Spleen (tissue), 13 donors: ENCODE measurements at places on chromosomes 6 and 20. TPM values are rescaled to one million over a fixed set of nuclear protein-coding genes. Genes with fewer than 3 reads are reported as not detected.

The DDX43 gene
- 0.54 TPM for total RNA-seq

DNA sequence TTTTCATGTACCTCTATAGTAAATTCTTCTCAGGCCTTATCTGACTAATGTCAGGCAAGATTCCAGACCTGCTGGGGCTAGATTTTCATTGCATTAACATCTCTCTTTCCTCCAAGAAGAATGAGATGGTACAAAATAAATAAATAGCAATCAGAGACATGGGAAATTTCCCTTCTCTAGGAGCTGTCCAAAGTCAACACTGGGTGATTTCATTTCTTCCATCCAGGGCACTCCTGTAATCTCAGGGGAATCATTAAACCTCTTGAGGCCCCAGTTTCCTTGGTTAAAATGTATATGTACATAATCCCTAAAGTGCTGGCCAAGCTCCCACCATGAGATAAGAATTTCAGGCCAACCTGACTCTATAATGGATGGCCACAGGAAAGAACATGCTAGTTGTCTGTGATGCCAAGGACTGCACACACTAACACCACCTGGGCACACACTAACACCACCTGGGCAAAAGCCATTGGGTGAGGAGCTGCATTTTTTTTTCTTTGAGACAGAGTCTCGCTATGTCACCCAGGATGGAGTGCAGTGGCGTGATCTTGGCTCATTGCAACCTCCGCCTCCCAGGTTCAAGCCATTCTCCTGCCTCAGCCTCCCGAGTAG is 912 bp downstream of the IL17F start:
- DNase-seq, result no peak

The RBM38 gene
- 60.3 TPM for total RNA-seq

The RIPPLY2 gene
- not detected for total RNA-seq

The PRDM1 gene
- 45.4 TPM for total RNA-seq

DNA sequence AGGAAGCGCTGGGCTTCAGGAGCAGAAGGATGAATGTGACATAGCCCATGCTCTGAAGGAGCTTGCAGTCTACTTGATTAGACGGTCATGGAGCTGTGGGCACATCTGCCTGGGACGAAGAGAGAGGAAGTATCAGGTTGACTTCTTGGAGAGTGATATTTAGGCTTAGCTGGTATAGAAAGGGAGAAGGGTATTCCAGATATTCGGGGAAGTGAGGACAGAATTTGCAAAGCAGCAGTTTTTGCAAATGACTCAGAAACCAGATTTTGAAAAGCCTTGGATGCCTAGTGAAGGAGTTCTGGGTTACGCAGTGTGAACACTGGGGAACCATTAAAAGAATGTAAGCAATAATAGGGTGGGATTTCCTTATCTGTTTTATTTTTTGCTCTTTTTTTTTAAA is 60.7 kb downstream of the EYA4 start:
- no peak for DNase-seq

DNA sequence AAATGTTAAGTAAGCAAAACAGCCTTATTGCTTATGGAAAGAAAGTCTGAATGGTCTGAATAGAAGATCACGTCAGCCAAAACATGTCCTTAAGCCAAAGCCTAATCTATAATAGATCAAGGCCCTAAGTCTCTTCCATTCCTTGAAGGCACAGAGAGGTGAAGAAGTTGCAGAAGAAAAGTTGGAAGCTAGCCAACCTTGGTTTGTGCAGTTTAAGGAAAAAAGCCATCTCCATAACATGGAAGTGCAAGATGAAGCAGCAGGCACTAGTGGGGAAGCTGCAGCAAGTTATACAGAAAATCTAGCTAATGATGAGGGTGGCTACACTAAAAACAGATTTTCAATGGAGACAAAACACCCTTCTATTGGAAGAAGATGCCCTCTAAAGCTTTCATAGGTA is 29.1 kb downstream of the LRRN4 start:
- DNase-seq, result no peak

DNA sequence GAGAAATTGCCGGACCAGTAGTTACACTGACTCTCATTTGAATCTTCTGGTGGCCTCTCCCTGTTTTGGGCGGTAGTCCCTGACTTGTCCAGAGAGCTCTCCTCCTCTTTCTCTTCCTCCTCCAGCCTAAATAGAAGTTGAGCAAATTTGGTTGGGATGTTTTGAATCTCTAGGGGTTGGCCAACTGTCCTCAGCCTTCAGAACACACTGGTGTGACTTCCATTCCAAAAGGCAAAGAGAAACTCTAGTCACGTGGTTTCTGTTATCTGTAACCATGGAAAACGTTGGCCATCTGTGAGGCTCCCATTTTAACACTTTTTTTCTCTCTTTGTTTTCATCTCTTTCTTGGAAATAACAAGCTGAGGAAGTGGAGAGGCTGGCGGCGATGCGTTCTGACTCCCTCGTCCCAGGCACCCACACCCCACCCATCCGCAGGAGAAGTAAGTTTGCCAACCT is 275.3 kb downstream of the TBC1D7 start:
- no peak for DNase-seq

GRCh38 chr6:7939864-7940228 is 29.3 kb upstream of the TXNDC5 start:
- no peak for DNase-seq

DNA sequence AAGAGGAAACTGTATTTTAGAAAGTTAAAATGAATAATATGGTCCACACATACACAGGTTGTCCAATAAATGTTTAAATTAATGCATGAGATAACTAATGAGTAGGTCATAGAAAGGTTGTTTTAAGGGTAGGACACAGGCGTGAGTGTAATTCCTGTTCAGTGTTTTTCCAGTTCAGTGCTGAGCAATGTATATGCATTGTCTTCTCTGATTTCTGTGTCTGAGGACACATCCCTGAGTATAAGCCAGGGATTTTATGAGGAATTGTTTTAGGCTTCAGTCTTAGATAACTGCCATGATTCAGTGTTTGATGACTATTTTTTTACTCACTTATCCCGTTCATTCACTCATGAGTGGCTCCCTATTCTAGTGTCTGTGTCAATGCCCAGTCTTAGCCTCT is 298.5 kb upstream of the TBX18 start:
- DNase-seq, result no peak

The PTK6 gene
- 0.28 TPM for total RNA-seq

DNA sequence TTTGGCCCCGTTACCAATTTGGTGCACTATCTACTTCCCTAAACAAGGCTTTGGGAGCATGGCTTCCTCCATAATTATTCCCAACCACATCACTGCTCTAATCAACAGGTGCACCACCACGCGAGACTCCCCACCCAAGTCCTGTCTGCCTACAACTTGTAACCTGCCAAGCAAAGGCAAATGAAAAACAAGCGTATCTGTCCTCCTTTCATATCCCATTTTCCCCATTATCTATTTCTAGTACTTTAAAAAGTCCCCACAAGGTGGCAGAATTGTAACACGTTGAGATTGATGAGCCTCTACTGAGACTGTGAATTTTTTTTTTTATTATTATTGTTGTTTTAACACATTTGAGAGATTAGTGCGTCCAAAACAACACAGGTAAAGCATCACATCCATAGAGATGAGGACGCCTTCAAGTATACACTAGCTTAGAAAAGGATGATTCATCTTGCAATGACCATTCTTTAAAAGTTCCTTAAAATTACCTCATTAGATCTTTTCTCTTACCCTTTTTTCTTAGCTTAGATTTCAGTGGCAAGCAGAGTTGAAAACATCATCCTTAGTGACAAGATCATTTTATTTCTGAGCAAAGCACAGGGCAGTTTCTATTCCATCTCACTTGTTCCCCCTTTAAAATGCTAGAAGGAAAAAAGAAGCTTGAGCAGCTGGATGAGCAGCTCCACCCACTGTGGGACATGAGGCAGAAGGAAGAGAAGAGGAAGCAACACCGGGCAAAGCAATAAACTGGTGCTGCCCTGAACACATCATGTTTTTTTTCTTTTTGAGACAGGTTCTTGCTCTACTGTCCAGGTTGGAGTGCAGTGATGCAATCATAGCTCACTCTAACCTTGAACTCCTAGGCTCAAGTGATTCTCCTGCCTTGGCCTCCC is 210.8 kb downstream of the ARHGAP18 start:
- no peak for DNase-seq

The GABRR2 gene
- 2.9 TPM for total RNA-seq

GRCh38 chr20:57707849-57708693 is 1.7 kb downstream of the PMEPA1 start:
- DNase-seq, result no peak
